ENCODE measurements at places on chromosomes 6 and 20.

GRCh38 chr20:6898928-6899327 lies 131.4 kb downstream of the BMP2 start:
- DNase-seq: no peak

DNA sequence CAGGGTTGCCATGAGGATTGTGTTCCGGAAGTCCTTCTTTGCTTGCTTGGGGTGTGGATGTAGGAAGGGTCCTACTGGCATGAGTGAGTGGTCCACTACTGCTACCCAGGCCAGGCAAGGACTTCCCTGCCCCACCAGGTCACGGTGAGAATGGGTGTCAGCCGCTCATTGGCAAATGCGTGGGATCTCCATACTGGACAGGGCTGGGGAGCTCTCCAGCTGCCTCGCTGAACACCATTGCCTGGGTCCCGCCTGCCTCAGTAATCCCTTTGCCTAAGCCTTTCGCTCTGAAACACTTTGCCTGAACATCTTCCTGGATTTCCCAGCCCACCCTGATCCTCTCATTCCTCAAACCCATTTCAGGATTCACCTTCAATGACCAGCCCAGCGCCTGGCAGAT lies 59.5 kb downstream of the CTCFL start:
- no peak for DNase-seq

DNA sequence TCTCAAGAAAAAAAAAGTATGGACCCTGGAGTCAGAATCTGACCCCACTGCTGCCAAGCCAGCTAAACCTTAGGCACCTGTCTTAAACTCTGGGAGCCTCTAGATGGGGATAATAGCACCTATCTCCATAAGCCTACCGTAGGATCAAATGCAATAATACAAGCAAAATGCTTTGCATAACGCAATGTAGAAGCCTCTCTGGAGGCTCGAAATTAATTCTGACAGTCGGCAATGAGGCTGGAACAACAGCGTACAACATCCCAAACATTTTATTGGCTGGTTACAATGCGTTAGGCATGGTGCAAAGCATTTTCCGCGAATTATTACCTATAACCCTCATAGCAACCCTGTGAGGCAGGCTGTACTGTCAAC lies 521 bp downstream of the CDK5RAP1 start:
- DNase-seq: no peak

- no peak for DNase-seq
Measured at GRCh38 chr6:52610011-52610410, 33.2 kb upstream of the TRAM2 start.

GRCh38 chr20:50227506-50227905 lies 36.9 kb downstream of the CEBPB start:
- no peak for DNase-seq

- no peak for DNase-seq
Measured at GRCh38 chr20:4656491-4656890, 65.2 kb upstream of the PRND start.

DNA sequence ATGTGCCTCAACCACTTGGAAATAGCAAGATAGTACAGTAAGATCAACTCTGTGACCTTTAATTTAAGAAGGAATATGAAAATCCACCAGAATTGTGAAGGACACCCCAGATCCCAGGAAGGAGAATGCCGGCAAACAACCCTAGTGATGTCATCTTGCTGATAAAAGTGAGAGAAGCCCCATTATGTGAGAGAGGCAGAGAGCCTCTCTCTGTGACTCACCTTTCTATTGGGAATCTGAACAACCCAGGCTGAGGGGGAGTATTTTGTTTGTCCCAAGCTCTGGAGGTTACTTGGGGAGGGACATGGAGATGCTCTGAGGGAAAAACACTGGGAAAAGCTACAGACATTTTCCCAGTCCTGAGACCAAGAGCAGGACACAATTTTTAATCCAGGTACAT lies 188.3 kb upstream of the FERMT1 start:
- no peak for DNase-seq

DNA sequence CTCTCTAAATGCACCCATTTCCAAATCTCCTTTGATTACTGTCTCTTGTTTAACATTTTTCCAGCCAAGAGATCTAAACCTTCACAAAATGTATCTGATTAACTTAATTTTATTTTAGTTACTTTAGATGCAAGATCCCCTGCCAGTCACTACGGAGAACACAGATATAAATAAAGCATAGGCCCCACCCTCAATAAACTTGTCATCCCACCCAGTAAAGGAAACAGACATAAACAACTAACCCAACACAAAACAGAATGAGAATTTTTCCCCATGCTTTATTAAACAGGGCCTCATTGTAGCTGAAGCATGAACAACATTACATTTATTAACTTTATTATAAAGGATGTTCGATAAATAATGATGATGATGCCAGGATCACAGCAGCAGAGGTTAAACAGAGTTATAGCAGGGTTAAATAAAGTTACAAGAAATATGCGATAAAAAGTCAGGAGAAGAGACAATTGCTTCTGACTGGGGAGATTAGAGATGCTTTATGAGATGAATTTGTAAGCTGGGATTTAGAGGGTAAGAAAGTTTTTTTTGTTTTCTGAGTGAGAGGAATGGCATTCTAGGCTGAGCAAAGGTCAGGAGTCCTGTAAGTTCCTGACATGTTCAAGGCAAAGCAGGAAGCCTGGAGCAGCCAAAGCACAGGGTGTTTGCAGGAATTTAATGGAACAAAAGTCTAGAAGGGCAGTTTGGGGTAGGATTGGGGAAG lies 41.1 kb downstream of the TFAP2A start:
- DNase-seq: no peak

GRCh38 chr20:20664795-20665589 lies 47.5 kb downstream of the RALGAPA2 start:
- no peak for DNase-seq

DNA sequence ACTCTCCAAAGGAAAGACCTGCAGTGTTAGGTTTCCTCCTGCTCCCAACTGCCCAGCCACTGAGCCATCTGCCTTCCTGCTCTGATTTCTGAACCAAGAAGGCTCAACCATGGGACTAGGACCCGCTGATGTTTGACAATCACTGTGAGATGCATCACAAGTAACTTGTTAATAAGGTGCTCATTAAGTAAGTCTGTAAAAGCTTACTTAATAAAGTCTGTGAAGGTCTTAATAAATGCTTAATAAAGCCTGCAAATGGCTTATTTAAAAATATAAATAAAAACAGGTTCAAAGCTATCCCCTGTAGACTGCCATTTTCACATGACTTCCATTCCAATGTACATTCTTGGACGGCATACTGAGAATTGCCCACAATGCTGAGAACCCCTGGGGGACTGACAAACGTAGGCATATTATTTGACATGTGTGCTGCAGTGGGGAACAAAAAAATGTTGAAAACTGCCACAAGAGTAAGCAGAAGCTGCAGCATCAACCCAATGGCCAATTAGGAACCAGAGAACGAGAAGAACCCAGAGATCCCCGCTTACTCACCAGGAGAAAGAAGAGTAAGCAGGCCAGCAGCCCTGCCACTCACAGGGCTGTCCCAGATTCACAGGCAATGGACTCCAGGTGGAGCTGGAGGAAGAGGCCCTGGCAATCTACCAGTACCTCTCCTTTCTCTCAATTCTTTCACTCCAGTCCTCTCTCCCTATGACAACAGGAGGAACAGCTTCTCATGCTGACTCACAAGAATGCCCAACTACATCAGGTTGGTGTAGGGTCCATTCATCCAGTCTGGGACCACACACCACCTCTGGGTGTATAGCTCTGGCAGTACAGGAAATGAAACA lies 19.5 kb downstream of the KIF13A start:
- DNase-seq: no peak

DNA sequence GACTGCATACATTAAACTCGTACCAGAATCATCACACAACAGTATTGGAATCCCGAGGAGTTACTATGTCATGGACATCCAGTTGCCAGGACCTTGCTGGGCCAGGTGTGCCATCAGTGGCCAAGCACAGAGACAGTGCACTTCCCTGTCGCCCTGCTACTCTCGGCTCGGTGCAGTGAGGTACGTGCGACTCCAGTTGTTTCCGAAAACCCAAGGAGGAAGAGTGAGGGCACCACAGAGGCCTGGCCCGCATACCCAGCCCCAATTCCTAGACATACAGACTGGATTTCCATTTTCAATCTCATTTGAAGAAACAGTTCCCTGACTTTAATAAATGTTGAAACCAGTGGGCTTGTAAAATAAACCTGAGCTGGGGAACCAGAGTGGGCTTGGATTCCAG lies 62.5 kb upstream of the AFDN start:
- DNase-seq: no peak

DNA sequence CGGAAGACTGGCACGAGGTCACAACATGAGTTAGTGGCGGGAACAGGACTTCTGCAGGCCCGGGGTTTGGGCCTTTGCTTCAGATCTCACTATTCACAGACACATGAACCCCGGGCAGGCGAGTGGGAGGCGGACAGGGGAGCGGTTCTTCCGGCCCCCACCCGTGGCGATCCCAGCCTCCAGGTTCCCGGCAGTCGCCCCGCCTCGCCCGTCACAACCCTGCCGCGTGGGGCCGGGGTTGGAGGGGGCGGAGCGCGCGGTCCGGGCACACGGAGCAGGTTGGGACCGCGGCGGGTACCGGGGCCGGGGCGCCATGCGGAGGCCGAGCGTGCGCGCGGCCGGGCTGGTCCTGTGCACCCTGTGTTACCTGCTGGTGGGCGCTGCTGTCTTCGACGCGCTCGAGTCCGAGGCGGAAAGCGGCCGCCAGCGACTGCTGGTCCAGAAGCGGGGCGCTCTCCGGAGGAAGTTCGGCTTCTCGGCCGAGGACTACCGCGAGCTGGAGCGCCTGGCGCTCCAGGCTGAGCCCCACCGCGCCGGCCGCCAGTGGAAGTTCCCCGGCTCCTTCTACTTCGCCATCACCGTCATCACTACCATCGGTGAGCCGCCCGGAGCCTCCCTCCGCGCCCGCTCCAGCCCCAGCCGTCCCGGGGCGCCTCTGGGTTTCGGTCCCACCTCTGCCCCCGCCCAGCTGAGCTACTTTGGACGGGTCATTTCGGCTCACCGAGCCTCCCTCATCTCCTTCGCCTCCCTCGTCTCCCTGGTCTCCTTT lies at the start of gene KCNK15:
TSS of gene KCNK15 (plus strand) at position 268 of the 769 bp plus-strand sequence. CDS start at position 314, 46 bp downstream.
- peak; percentile 62 for DNase-seq

DNA sequence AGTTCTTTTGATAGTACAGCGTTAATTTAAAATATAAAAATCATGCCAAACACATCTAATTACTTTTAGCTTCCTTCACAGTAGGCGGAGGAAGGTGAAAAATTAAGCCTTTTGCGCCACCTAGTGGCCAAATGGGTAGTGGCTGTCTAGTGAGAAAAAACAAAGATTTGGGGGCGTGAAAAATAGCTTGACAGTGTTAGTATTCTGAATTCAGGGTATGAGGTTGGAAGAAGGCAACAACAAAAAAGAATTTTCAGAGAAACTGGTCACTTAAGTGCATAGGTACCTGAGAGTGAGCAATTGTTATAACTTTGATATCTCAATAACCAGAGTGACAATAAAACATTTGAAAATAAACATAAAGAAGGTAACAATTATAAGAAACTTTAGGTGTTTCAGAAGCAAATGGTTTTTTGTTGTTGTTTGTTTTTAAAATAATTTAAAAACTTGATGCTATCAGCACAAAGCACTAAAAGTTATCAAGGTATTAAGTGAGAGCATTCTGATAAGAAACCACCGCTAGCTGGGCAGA lies 14.3 kb downstream of the PSMB9 start:
- peak; percentile 73 for DNase-seq

DNA sequence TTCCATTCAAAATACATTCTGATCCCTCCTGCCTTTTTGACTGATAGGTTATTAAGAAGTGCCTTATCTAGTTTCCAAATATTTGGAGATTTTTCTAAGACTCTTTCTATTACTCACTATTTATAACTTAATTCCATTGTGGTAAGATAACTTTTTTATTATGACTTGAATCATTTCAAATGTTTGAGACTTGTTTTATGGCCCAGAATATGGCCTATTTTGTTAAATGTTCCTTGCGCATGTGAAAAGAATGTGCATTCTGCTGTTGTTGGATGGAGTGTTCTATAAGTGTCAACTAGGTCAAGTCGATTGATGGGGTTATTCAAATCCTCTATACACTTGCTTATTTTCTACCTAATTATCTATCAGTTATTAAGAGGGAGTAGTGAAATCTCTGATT lies 13.1 kb upstream of the TCP11 start:
- no peak for DNase-seq

DNA sequence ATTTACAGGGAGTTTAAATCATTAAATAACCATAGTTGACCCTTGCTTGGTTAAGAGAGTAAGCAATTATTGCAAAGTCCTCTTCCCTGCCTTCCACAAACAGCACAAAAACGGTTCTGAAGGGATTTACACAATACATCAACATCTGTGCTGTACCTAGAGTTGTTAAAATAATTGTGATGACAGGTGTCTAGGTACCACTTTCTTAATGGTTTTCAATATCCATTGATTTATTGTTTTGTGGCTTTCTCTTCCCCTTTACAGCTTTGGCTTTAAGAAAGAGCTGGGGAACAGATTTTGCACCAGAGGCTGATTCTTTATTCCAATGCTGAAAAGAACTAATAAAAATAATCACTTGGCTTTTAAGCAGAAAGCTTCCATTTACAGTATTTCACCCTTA lies 598 bp upstream of the SOX4 start:
- DNase-seq: no peak

DNA sequence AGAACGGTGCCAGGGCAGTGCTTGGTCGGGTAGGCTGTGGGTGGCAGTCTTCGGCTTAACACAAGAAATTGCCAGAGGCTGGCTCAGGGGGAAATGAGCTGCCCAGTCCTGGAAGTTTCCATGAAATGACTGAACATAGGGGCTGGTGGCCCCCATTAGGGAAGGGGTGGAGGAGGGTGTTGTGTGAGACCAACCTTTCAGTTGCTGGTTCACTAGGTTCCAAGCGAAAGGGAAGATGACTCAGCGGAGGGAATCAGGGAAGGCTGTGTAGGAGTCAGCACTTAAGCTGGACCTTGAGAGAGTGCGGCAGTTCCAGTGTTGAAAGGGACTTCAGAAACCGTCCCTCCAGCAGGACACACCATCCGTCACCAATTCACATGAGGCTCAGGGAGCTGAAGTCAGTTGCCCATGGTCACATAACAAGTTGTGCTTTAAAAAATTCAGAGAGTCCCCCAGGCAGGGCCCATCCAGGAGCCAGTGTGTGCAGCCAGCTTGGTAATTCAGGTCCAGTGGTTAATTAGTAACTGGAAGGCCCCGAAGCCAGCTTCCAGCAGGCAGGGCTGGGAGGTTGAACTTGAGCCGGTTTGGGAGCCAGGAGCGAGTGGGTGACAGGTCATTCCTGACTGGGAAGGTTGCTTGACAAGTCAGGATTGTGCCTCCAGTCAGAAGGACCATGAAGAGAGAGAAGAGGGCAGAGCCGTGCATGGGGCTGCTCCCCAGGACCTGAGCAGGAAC lies at the start of gene SGK2:
TSS of gene SGK2 (plus strand) at position 616 of the 735 bp plus-strand sequence. CDS start 7,469 bp downstream, outside the sequence.
- no peak for DNase-seq

DNA sequence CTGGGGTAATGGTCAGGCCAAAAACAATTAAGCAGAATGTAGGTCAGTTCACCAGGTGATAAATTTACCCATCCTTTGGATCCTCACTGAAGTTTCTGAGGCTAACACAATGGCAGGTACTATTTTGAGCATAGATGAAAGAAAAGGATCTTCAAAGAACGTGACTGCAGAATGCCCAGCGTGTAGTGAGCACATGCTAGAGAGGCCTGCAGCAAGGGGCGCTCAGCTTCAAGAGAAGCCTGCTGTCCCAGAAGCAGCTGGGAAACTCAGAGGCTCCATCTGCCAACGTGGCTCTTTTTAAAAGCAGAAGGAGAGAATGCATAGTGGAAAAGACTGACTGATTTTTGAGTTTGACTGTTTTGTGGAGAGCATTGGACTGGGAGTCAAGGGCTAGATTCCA lies 57.4 kb downstream of the CD83 start:
- DNase-seq: no peak

- no peak for DNase-seq
Measured at GRCh38 chr20:58614984-58615760, 35.9 kb upstream of the STX16 start.

- DNase-seq: no peak
Measured at GRCh38 chr6:70151616-70152015, 151.3 kb downstream of the COL9A1 start.
